ENCODE measurements at places on chromosomes 2 and 18.

DNA sequence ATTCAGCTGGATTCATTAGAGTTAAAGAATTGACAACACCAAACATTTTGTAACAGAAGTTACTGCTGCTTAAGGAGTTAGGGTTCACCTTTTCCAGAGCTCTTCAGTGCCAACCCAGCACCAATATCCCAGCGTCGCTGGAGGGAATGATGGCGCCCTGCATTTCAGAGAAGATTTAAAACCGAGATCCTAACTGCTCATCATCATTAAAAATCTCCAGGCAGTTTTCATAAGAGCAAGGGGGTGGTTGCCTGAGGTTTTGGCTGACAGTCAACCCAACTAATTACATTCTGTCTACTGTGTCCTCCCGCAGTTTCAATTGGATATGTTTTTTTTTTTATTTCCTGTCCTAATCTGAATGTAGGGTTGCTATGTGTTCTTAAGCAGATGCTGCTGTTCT is 509.6 kb upstream of the TCF4 start:
- DNase-seq: no peak

DNA sequence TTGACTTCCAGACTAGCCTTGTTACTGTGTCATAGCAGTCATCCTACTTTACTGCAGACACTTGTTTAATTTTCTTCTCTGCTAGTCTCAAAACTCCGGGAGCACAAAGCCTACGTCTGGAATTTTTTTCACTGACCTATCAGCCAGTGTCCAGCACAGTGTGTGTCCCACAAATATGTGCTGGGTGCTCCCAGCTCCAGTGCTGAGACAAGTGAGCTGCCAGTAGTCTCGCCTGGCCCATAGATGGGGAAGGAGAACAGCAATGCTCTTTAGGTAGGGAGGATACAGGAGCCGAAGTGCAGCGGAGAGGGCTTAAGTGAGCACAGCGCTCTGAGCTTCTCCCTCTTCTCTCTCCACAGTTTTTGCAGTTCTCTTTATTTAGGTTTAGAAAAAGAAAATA is 34.0 kb downstream of the ARHGAP28 start:
- no peak for DNase-seq

- DNase-seq: no peak
Measured at GRCh38 chr2:64666810-64667438, 13.2 kb upstream of the SERTAD2 start.

- DNase-seq: no peak
Measured at GRCh38 chr18:34809451-34810072, 99.5 kb downstream of the DTNA start.

DNA sequence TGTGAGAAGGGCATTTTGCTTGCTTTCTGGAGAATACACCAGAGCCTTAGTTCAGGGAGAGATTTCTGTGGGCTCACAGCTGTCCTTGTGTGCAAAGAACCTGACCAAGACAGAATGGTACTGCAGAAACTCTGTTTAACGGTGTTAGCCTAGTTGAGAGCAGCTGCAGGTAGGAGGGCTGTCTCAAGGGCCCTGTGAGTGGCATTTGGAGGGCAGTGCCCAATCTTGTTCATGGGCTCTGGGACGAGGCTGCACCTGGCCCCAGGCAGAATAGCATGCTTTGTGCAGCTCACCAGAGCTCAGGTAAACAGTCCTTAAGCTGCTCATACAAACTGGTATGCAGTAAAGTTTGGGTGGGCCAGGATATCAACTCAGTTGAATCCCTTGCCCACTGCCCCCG is 16.9 kb upstream of the RGPD4 start:
- DNase-seq: no peak

DNA sequence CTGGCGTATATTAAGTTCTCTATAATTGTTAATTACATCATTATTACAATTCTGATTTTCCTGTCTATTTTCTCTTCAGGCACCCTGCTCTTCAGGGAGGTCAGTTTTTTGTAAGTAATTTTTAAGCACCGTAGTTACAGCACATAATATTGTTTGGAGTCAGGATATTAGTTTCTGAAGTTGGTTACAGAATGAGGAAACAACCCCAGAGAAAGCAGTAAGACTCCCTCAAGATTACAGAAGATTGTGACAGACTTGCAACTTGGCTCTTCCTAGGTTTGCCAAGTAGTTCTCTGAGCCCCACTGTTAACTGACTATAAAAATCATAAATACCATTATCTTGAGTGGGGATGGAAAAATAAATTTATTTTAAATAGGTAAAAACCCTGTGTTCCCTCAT is 921 bp downstream of the RPE start:
- DNase-seq: no peak

All from activated CD4-positive, alpha-beta T cell treated with anti-CD3 and anti-CD28 coated beads for 24 hours (primary cell).